ENCODE measurements at places on chromosomes 6 and 20.

DNA sequence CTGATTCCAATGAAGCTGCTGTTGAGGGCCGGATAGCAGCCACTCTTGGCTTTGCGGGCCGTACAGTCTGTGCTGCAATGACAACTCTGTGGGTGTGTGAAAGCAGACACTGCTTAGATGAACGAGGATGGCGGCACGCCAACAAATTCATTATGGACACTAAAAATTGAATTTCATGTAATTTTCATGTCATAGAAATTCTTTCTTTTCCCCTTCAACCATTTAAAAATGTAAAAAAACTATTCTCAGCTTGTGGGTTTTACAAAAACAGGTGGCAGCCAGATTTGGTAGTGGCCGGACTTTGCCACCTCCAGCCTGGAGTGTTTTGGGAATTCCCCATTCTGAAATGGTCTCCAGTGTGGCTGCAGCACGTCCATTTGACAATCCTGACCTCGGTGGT, 26.0 kb downstream of the MAS1 start:
- no peak overlapping the region for H3K27ac ChIP-seq
- no peaks in the 10 kb centered on the region for H3K4me1 ChIP-seq
- H3K4me3 ChIP-seq = no peak overlapping the region
- DNase-seq = no peak

DNA sequence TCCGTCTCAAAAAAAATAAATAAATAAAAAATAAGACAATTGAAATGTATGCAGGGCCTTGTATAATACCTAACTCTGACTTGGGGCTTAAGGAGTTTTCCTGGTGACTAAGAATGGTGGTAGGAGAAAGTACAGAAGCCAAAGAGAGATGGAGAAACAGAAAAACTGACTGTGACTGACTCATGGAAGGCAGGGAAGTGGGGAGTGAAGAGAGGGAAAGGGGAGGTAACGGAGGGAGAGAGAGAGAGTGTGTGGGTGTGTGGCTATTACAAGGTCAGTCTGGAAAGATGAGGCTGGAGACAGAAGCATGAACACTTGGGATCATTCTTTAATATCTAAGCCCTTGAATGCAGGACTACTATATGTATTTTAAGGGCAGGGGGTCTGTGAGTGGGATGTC, 38.5 kb downstream of the SNRNP48 start:
- no peak overlapping the region for H3K27ac ChIP-seq
- H3K27me3 ChIP-seq = no peaks in the 10 kb centered on the region
- peaks cover 9% of the 10 kb centered on the region for H3K4me1 ChIP-seq

DNA sequence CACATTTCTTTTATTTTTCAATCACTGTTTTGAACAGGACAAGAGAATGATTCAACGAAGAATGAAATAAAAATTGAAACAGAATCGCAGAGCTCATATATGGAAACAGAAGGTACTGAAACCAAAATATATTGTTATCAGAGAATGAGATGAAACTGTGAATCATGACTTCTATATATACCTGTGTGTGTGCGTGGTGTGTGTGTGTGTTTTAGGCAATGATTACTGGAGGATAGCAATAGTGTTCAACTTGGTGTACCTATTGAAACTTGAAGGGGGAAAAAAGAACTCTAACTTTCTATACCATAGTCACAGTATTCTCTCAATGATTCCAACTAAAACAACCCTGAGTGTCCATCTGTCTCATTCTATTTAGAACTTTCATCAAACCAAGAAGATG, 586.6 kb downstream of the KIF16B start:
- no peak overlapping the region for H3K4me3 ChIP-seq
- no peak for DNase-seq
- H3K4me1 ChIP-seq = no peaks in the 10 kb centered on the region
- H3K27me3 ChIP-seq = no peaks in the 10 kb centered on the region

- H3K27me3 ChIP-seq = no peaks in the 10 kb centered on the region
- H3K4me3 ChIP-seq = peak overlapping the region; percentile 28
- DNase-seq = peak; percentile 78
- peaks cover 10% of the 10 kb centered on the region for H3K4me1 ChIP-seq
- H3K27ac ChIP-seq = peak overlapping the region; percentile 79
Observed at GRCh38 chr6:5471637-5472398, 210.5 kb downstream of the FARS2 start.

DNA sequence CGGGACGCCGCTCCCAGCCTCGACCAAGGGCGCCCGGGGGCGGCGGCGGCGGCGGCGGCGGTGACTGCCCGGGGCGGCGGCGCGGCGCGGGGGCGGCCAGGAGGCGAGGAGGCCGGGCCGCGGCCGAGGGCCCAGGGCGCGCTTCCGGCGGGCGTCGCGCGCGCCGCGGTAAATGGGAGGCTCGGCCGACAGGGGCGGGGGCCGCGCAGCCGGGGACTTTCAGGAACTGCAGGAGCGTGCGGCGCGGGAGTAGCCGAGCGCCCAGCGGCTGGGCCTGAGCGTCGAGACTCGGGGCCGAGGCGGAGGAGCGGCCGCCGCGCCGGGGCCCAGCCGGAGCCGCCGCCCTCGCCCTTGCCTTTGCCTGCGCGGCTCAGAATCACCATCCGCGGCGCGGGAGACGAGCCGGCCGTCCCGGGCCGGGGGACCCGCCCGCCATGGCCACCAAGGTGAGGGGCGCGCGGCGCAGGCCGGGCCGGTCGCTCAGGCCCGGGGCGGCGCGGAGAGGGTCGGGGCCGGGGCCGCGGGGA, at the start of gene SNX9:
Gene SNX9, plus strand, starts transcription at position 246 of the 527 bp plus-strand sequence. Its CDS starts 189 bp downstream, at position 435.
- H3K36me3 ChIP-seq = no peaks in the 10 kb centered on the region
- peak within 1 kb of the TSS; percentile 65 for H3K27ac ChIP-seq
- H3K4me1 ChIP-seq = no peaks in the 10 kb centered on the region

- no peaks in the 10 kb centered on the region for H3K27me3 ChIP-seq
- no peak for DNase-seq
- H3K4me3 ChIP-seq = no peak overlapping the region
Observed at GRCh38 chr6:142276256-142276655, 25.6 kb upstream of the ADGRG6 start.

DNA sequence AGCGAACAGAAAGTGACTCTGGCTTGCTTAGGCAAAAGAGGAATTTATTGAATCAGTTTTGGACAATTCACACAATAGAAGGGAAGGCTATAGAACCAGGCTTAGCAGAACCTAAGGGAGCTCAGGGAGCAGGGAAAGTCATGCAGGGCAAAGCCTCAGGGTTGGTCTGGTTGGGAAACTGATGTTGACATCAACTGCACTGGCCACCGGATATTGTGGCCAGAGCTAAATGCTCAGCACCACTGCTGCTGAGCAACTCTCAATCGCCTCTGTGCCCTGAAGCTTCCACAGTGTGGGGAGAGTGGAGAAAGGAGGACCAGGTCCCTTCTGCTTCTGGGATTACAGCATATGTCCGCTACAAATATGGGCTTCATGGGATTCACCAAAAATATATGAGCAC, 93.3 kb upstream of the GCM1 start:
- H3K27ac ChIP-seq = no peak overlapping the region
- no peak for DNase-seq
- no peak overlapping the region for H3K4me3 ChIP-seq
- no peaks in the 10 kb centered on the region for H3K4me1 ChIP-seq
- H3K27me3 ChIP-seq = no peaks in the 10 kb centered on the region

GRCh38 chr20:59371431-59371830, 71.0 kb downstream of the EDN3 start:
- H3K36me3 ChIP-seq = no peaks in the 10 kb centered on the region
- H3K27me3 ChIP-seq = no peaks in the 10 kb centered on the region
- no peak overlapping the region for H3K4me3 ChIP-seq
- H3K27ac ChIP-seq = no peak overlapping the region
- peaks cover 3% of the 10 kb centered on the region for H3K4me1 ChIP-seq
- DNase-seq = no peak

DNA sequence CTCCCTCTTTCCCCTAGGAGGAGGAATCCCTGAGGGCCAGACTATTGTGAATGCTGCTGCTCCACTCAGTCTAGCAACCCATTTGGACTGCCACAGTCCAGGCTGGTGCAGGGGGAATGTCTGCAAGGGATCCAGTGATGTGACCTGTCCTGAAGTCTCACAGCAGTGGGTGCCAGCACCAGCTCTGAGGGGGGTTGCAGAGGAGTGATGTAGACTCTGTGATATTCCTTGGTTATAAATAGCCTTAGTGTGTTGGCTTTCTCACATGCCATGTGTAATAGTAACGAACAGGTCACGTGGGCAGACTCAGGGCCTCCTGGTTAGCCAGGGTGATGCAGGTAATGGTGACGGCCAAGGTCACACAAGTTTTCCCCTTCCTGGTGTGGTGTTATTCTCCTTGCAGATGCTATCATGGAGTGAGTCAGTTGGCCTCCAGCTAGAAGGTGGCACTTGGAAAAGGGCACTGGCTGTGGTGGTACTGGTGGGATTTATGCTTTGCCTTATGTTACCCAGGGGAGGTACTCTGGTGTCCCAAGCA, 404.4 kb downstream of the UTRN start:
- H3K4me3 ChIP-seq = no peak overlapping the region
- H3K4me1 ChIP-seq = no peaks in the 10 kb centered on the region
- no peaks in the 10 kb centered on the region for H3K27me3 ChIP-seq
- no peaks in the 10 kb centered on the region for H3K36me3 ChIP-seq

- H3K27me3 ChIP-seq = no peaks in the 10 kb centered on the region
- DNase-seq = no peak
- no peak overlapping the region for H3K4me3 ChIP-seq
- no peak overlapping the region for H3K27ac ChIP-seq
- no peaks in the 10 kb centered on the region for H3K36me3 ChIP-seq
Observed at GRCh38 chr6:18561037-18561750, 174.0 kb downstream of the RNF144B start.

GRCh38 chr20:34029415-34029814, 35.7 kb downstream of the RALY start:
- H3K4me1 ChIP-seq = no peaks in the 10 kb centered on the region
- peaks cover 46% of the 10 kb centered on the region for H3K36me3 ChIP-seq
- H3K27me3 ChIP-seq = no peaks in the 10 kb centered on the region
- H3K4me3 ChIP-seq = no peak overlapping the region

DNA sequence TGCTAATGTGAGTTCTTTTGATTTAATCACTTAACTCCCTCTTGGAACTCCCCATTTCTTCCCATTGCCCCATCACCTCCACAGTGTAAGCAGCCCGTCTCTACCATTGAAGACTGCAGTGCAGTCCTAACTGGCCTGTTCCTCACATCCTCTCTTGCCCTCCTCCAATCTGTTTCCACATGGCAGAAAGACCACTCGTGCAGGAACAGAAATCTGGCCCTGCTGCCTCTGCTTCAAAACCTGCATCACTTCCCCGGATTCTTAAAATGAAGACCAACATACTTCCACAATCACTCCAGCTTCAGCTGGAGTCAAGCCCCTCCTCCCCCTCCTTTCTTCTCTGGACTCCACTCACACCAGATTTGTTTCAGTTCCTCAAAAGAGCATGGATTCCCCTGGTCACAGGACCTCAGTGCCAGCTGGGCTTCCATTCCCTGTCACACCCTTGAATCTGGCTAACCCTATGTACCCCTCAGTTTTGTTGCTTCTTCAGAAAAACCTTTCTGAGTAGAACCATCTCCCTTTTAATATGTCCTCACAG, 802.3 kb downstream of the MAFB start:
- no peak for DNase-seq
- H3K27ac ChIP-seq = no peak overlapping the region
- H3K36me3 ChIP-seq = no peaks in the 10 kb centered on the region
- H3K27me3 ChIP-seq = no peaks in the 10 kb centered on the region
- no peak overlapping the region for H3K4me3 ChIP-seq

GRCh38 chr20:6999381-6999780, 231.9 kb downstream of the BMP2 start:
- H3K4me1 ChIP-seq = no peaks in the 10 kb centered on the region
- no peak overlapping the region for H3K4me3 ChIP-seq
- H3K27me3 ChIP-seq = no peaks in the 10 kb centered on the region
- no peaks in the 10 kb centered on the region for H3K36me3 ChIP-seq

DNA sequence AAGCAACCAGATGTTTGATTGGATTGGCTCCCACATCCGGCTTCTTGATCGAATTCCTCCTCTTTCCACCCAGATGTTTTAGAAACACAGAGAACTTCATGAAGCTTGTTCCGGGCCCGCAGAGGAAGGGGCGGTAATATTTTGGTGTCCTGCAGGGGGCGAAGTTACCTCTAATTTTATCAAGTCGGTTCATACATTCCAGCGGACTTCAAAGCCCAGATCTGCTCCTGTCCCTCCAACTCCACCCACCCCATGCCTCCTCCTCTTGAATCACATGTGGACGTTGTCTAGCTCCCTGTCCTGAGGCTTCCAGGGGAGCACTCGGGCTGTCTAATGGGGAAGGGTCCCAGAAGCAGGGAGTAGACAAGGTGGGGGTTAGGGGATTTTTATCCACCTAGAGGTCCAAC, 2.9 kb upstream of the BMP6 start:
- peaks cover 7% of the 10 kb centered on the region for H3K4me1 ChIP-seq
- no peak overlapping the region for H3K27ac ChIP-seq
- no peaks in the 10 kb centered on the region for H3K36me3 ChIP-seq

DNA sequence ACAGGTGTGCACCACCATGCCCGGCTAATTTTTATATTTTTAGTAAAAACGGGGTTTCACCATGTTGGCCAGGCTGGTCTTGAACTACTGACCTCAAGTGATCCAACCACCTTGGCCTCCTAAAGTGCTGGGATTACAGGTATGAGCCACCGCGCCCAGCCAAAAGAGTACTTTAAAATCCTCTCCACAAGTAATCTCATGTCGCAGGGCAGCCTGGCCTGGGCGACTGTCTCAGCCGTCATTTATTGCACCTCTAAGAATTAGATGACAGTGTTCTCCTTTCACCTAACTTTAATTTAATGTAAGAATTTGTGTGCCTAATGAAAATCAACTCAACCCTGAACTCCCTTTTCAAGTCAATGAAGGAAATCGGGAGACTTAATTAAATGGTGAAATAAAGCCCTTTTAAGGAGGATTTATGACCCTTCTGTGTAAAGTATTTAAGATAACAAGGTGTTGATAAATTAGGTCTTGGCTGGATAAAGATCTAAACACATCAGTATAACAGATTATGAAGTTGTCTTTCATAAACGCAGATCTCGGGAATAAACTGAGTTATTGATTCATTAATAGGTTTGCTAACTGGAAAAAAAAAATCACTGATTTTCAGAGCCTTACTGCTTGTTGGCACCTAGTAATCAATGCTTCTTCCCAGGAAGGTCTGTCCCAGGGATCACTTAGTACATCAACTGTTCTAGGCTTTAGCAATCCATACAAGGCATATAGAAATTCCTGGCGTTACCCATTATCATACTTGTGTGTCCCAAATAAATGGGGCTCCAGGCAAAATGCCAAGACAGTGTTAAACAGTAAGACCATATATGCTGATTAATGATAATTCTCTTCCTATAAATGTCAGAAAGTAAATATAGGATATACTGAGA, 209.3 kb downstream of the GMDS start:
- no peak overlapping the region for H3K27ac ChIP-seq
- no peak overlapping the region for H3K4me3 ChIP-seq
- DNase-seq = no peak
- no peaks in the 10 kb centered on the region for H3K27me3 ChIP-seq
